Activated CD4-positive, alpha-beta T cell treated with anti-CD3 and anti-CD28 coated beads, Interleukin-2, amount 50 U/mL, for 48 hours (primary cell): ENCODE measurements at places on chromosomes 3 and 15.
A peak's percentile ranks its signal among the peaks of the same experiment; 100 is the strongest.

DNA sequence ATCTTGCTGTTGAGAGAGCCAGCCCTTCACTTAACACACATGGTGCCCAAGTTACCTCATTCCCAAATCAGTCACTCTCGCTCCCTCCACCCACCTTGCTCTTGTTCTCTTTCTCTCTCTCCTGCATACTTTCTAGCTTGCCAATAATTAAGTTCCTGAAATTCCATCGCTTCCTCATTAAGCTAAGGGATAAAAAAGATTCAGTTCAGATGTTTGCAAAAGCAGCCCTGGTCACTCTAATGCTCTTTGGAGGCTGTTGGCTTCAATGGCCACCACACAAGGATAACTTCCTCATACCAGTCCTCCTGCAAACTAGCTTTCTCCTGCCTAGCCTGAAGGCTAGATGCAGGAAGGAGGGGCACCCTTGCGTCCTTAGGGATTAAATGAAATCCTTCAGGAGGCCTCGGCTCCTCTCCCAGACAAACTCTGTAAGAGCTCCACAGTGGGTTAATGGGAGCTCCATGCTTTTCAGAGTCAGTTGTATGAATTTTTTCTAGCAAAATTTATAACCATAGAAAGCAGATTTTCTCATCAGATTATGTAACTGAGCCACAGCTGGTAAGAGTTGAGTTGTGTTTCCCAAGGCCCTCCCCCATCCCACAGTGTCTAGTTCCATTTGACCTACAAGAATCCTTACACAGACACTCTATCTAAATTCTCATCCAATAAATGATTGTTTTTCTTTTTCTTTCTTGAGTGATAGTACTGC, 176.6 kb upstream of the TRIM42 start:
- DNase-seq: no peak

- DNase-seq: peak; percentile 58
Observed at GRCh38 chr15:42704492-42704926, 32.4 kb downstream of the CDAN1 start.

DNA sequence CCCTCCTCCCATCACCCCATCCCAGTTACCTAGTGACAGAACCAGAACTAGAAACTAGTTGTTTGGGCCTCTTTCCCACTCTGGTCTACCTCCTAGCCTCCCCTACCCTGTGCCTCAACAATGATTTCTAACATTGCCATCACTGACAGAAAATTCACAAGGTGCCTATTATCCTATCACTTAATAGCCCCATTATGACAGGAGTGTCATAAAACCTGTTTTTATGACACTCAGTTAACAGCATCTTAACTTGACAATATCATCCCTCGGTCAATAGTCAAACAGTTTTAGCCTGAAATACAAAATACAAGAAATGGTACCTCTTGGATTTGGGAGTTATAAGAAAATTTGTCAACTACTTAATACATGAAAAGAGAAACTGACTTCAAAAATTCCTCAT, 46.5 kb downstream of the ULK4 start:
- DNase-seq: no peak

- DNase-seq: no peak
Observed at GRCh38 chr15:29400701-29401100, 131.1 kb upstream of the NSMCE3 start.

DNA sequence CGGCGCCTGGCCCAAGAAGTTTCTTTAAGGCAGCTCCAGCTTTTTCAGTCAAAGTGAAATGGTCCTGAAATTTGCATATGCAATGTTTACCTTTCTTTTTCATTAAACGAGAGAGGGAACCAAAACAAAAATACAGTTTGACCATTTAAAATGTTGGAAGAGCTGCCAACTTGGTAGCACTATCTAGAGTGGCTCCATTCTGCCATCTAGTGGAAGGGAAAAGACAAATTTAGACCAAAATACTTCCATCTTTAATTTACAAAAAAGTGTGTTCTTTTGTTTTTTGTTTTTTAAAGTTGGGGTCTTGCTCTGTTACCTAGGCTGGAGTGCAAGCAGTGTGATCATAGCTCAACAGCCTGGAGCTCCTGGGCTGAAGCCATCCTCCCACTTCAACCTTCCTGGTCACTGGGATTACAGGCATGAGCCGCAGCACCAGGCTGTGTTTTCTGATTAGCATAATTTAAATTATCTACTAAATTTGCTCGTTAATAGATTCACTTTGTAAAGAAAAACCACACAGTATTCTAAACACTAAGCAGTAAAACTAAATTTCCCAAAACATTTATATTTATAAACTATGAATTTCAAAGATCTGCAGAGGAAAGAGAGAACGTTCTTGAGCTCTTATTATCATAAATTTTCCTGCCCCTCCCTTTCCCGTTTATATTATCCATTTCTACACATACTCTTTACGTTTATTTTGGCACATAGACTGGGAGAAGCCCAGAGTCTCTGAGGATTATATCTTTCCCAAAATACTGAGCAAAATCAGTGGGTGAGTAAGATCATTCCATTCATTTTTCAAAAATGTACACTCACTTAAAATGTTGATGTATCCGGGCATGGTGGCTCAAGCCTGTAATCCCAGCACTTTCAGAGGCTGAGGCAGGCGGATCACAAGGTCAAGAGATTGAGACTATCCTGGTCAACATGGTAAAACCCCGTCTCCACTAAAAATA, 15.4 kb upstream of the RFC4 start:
- no peak for DNase-seq

GRCh38 chr3:99430348-99431134, 207.9 kb upstream of the COL8A1 start:
- no peak for DNase-seq

GRCh38 chr3:42638339-42638842, 15.1 kb upstream of the ZBTB47 start:
- peak; percentile 44 for DNase-seq

- no peak for DNase-seq
Observed at GRCh38 chr15:49044766-49045606, 1.3 kb downstream of the SECISBP2L start.

DNA sequence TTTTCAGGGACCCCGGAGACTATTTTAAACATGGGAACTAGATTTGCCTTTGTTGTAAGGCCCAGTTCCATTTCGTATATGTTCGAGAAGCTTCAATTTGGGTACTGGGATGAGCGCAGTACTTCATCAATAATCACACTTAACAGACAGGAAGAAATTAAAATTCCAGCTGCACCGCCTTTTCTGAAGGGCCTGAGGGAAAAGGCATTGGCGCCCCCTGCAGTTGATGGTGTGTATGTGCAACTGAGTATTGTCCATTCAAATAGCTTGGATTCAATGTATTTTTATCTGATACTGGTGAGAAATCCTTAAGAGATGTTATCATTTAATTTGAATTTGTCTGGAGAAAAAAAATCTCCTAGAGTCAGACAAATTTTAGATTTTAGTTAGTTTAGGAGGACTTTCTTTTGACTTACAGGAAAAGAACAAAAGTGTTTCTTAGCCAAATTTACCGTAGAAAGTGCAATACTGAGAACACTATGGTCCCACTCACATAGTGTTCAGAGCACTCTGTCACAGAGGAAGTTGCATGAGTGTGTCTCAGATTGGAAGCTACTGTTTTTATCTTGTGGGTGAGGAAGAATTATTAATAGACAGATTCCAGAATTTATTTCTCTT, 5.4 kb upstream of the ALDH1A2 start:
- peak; percentile 66 for DNase-seq

- no peak for DNase-seq
Observed at GRCh38 chr15:70150405-70150747, 52.7 kb upstream of the TLE3 start.

GRCh38 chr15:31157644-31158069, 56.1 kb upstream of the TRPM1 start:
- DNase-seq: no peak

- no peak for DNase-seq
Observed at GRCh38 chr3:74067296-74067695, 442.6 kb upstream of the PDZRN3 start.

- DNase-seq: no peak
Observed at GRCh38 chr3:32432711-32433530, 41.3 kb downstream of the CMTM7 start.

GRCh38 chr15:35102186-35102585, 17.1 kb upstream of the NANOGP8 start:
- no peak for DNase-seq

DNA sequence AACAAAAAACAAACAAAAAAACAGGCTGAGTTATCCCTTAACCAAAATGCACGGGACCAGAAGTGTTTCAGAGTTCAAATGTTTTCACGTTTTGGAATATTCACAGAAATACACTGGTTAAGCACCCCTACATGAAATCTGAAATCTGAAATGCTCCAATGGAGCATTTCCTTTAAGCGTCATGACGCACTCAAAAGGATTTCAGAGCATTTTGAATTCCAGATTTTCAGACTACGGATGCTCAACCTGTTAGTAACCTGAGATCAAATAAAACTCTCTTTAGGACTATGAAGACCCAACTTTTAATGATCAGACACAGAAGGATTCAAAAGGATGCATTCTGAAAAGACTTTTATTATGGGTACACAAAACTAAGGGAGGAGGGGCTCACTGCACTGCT, 9.6 kb downstream of the CLPX start:
- no peak for DNase-seq
